NCI-H1417 treated with DMSO at 0.1 percent for 48 hours (cell line): ENCODE measurements at places on chromosomes 16 and 17.
A peak's percentile ranks its signal among the peaks of the same experiment; 100 is the strongest.

GRCh38 chr16:15434425-15435215, at the start of gene BMERB1:
TSS of gene BMERB1 (plus strand) at chr16:15434588. CDS start at chr16:15434654, 66 bp downstream.
- peak; percentile 61 for DNase-seq

DNA sequence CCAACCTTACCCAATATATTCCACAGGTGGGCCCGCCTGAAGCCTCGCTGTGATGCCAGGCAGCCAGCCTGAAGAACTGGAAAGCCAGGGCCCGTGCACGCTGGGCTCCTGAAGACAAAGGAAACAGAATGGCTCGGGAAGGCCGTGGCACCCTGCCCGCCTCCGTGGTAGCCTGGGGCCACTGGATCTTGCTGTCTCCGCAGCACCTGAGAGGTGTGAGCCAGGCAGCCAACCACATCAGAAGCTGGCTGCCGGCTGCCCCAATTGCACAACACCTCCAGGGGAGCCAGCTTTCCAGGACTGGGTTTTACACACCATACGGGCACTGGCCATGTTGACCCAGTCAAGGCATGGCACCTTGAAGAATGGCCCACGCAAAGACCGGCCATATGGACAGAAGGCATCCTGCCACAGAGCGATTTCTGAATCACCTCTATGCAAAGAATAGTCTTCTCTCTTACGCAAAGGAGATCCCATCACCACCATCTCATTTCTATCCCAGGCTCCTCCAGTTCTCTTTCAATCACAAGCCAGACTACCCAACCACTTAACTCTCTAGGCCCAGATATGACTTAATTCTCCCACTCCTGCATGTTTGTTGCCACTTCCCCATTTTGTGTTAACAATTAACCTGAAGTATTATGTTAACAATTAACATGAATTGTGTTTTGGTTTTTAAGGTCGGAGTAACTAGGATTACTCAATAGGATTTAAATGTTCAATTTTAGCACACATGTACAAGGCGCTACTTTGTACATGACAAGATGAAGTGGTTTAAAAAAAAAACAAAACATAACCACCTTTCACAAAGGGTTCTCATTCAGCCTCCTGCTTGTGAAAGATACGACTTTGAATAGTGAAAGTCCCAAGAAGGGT, 32.1 kb downstream of the ZFHX3 start:
- DNase-seq = no peak

DNA sequence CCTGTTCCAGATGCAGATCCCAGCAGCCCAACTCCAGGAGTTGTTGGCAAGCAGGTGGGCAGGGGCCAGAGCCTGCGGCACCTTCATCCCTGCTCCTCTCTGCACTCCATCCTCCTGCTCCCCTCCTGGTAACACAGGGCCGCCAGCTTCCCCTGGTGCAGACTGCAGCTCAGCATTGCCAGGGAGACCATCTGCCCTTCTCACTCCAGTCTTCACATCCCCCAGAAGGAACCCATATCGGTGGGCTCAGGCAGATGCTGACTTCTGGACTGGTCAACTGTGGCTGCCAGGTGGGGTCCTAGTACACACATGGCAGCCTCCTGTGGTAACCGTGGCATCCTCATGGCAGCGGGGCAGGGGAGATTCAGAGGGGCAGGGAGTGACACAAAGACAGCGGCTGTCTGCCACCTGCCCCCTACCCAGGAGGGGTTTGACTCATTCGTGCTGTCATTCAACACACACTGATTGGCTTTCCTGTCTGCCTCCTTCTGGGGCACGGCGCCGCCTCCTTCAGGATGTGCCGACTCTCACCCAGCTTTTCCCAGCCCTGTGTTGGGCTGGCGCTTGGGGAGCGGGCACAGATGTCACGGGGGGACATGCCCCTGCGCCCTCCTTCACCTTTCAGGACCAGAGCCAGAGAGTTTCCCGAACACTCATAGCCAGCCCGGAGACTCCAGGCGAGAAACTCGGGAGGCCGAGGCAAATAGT, 120.9 kb downstream of the CMIP start:
- DNase-seq = no peak

GRCh38 chr17:28718333-28719020, 809 bp upstream of the RAB34 start:
- no peak for DNase-seq

GRCh38 chr17:31869031-31869430, 10.0 kb upstream of the COPRS start:
- DNase-seq = no peak

- DNase-seq = peak; percentile 71
These were observed 4.4 kb upstream of the IRX5 start for GRCh38 chr16:54926166-54926838.

GRCh38 chr16:27020031-27020430, 46.7 kb upstream of the C16orf82 start:
- DNase-seq = no peak

- DNase-seq = no peak
These were observed 14.4 kb downstream of the ZNF500 start for GRCh38 chr16:4752351-4753100.

DNA sequence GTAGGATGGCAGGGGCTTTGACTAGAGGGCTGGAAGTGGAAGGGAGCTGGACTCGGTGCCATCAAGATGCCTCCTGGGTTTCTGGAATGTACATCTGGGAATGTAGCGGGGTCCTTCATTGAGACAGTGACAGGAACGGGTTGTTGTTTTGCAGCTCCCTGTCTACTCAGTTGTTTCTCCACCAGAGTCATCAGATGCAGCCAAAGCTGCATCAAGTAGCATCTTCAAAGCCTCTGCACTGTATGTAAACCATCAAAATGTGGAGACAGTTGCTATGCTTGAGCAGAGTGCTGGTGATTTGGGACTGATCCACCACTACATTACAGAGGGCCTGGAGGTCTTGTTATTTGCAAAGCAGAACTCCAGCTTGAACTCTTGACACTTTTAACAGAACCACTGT, 25.1 kb upstream of the MEAK7 start:
- DNase-seq = no peak

GRCh38 chr16:48613061-48613957, 3.3 kb upstream of the N4BP1 start:
- DNase-seq = no peak

DNA sequence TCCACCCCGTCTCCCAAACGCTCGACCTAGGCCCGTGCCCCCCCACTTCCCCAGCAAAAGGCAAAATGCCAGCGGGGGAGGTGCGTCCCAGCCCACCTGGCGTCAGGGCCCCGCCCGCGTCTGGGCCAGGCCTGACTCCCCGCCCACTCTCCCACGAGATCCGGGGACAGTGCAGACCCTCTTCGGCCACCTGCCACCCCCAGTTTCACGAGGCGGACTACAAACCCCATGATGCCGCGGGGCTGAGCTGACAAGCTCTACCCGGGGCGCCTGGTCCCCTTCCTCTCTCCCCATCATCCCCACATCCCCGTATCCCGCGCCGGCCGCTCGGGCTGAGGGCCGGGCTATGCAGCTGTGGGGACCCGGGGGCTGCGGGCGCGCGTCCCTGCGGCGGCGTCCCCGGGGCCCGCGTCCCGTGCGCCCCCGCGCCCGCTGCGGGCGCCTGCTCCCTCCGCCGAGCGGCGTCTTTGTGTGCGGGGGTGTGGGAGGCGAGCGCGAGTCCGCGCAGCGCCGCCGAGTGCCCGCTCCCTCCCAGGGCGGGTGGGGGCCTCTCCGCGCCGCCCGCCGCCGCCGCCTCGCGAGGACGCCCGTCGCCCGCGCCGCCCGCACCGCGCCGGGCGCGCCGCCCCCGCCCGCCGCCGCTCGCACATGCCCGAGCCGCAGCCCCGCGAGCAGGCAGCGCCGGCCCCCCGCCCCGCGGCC, at the start of gene ANKRD13B:
Gene ANKRD13B, plus strand, starts transcription at position 283 of the 702 bp plus-strand sequence. CDS start 490 bp downstream, outside the sequence.
- DNase-seq = no peak

DNA sequence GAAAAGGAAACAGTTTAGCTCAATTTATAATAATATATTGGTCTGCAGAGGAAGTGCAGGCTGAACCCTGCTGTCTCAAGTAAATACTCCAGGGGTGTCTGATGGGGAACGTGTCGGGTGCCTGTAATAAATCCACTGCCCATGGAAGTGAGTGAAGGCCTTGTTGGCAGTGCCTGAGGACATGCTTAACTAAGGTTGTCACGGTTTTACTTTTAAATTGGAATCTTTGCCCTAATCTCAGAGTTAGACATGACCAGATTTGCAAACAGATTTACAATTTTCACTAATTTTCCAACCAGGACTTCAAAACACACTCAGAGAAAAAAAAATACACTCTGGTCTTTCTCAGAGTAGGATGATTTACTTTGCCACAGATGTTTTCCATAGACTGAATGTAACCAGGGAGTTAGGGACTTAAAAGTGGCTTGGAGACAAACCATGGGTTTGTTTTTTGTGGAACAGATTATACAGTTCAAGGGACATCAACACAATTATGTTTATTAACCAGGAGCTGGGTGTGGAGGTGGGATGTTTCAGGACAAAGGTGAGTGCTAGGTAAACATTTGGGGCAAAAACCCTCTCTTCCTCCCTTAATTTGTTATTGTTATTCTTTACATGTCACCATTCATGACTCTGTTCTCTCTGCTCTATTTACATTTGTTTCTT, 144.5 kb downstream of the FTO start:
- DNase-seq = no peak

DNA sequence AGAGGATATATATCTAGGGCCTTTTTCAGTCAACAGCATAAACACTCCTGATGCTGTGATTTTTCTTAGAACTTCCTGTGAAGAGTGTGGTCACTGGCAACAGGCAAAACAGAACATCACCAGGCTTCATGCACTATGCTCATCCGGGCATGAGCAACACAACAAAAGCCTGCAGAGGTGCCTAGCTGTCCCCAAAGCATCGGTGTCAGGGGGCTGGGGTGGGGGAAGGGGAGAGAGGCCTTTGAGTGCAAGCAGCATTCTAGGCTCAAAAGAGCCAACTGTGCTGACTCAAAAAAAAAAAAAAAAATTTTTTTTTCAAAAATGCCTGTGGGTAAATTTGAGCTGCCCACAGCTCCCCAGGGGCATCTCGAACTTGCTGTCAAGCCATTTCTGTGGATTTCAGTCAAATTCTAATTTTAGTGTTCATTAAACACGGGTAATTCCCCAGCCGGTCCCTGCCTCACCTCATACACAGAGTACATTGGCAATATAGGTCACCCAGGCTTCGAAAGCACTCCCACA, 194.6 kb upstream of the DYNLRB2 start:
- DNase-seq = no peak

GRCh38 chr17:29383686-29384085, 6.5 kb upstream of the TAOK1 start:
- DNase-seq = no peak

DNA sequence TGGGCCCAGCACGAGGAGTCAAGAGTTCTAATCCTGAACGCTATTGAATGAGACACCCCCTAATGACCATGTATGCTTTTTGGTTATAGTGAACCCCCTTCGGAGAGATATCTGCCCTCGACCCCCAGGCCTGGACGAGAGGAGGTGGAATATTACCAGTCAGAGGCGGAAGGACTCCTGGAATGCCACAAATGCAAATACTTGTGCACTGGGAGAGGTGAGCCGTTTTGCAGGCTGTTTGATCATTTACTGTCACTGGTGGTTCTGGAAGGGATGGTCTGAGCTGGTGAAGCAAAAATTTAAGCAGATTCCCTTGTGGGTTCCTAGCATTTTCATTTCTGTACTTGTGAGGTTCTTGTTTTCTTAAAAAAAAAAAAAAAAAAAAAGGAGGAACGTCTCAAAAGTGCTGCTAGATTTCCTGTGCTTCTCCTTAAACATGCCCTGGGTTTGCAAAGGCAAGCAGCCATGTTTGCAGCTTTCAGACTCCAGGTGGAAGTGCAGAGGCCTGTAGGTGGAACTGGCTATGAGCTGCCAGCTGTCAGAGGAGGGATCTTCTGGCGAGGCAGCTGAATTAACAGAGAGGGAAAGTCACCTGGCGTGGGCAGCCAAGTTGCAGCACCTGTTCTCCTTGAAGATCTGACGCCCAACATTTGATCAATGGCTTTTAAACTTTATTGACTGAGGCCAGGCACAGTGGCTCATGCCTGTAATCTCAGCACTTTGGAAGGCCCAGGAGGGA, 3.5 kb downstream of the MARVELD3 start:
- DNase-seq = no peak

- DNase-seq = no peak
These were observed 109.3 kb downstream of the IRX5 start for GRCh38 chr16:55039931-55040330.

GRCh38 chr17:60598001-60598736, 1.8 kb upstream of the PPM1D start:
- DNase-seq = no peak

- DNase-seq = no peak
These were observed 235.6 kb downstream of the ZNF423 start for GRCh38 chr16:49620158-49620868.

GRCh38 chr16:10965440-10966061, 21.2 kb downstream of the CLEC16A start:
- DNase-seq = no peak

DNA sequence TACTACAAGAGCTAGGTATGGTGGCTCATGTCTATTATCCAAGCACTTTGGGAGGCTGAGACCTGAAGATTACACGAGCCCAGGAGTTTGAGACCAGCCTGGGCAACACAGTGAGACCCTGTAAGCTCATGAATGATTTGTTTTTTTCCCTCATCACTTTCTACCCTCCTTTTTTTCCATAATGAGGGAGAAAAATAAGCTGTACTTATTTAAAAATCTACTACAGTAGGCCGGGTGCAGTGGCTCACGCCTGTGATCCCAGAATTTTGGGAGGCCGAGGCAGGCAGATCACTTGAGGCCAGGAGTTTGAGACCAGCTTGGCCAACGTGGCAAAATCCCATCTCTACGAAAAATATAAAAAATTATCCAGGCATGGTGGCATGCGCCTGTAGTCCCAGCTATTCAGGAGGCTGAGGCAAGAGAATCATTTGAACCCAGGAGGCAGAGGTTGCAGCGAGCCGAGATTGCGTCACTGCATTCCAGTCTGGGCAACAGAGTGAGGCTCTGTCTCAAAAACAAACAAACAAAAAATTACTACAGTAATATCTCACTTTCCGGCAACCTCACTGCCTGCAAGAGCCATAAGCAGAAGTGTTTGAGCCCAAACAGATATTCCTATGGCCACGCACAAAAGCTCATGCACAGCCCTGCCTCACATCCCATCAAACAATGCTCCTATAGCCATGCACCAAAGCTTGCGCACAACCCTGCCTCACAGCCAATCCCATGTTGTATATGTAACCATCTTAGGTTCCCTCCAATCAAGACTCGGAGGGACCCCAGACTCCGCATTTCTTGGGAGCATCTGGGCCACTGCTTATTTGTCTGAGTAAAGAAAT, 37.4 kb downstream of the TK2 start:
- no peak for DNase-seq

DNA sequence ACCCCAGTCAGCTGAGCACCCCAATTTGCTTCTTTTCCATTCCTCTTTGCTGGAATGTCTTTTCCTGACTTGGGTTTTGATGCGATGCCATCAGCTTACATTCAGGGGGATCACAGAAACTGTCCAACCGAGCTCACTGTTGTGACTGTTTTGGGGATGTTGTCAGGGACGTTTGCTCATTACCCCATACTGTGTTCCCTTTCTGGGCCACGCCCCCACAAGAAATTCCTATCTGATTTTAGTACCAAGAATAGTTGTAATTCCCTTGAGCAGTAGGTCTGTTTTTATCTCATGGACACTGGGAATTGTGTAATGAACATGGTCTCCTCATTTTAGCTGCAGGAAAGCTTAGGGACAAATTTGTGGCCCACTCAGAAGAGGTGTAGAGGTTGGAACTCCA, 2.6 kb upstream of the NTN1 start:
- DNase-seq = no peak
